ENCODE measurements at places on chromosomes 1 and 21.

DNA sequence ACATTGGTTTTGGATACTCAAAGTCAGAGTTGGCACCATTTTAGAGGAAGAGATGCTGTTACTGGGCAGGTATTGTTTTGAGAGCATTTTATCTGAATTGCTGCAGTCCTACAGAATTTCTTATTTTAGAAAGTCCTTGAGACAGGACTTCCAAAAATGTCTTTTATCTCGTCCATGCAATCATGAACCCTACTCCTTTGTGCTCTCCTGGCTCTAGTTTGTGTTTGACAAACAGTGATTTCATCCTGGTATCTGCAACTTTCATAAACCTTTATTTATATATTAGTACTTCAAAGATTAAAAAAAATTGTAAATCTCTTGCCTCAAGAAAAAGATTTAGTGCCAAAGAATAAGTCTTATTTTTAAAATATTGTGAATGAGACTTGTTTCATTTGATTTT is 4.6 kb upstream of the ARPC5 start:
- no peak for DNase-seq

GRCh38 chr1:239814306-239814881 is 277.3 kb upstream of the FMN2 start:
- DNase-seq: no peak

DNA sequence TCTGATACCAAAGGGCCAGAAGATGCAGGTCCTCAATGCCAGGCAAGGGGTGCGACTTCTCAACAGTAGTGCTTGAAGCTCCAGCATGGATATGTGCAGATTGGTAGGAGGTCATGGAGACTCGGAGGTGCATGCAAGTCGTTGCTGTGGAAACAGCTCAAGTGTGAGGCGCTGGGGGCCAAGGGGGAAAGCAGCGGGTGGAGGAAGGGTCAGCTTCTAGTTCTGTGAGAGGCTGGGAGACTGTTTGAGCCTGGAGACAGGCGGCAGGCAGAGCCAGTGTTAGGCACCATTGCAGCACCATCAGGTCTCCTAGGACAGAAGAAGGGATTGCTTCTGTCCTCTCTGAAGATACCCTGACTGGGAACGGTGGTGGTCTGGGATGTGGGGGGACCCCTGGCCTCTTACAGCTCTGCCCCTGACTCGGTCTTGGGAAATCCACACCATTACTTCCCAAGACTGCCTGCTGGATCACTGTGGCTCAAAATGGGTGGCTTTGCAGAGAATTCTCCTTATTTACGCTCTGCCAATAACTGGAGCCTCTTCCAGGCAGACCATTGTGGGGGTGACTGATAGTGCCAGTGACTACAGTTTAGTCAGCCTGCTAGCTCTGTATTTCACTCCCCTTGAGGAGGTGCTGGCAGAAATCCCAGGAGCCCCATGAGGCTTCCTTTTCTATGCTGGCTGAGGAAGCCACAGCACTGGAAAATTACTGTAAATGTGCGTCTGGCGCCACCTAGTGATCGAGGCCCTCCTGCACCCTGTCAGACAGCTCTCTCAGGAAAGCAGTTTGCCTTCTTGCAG is 46.3 kb upstream of the VANGL1 start:
- DNase-seq: peak; percentile 92

DNA sequence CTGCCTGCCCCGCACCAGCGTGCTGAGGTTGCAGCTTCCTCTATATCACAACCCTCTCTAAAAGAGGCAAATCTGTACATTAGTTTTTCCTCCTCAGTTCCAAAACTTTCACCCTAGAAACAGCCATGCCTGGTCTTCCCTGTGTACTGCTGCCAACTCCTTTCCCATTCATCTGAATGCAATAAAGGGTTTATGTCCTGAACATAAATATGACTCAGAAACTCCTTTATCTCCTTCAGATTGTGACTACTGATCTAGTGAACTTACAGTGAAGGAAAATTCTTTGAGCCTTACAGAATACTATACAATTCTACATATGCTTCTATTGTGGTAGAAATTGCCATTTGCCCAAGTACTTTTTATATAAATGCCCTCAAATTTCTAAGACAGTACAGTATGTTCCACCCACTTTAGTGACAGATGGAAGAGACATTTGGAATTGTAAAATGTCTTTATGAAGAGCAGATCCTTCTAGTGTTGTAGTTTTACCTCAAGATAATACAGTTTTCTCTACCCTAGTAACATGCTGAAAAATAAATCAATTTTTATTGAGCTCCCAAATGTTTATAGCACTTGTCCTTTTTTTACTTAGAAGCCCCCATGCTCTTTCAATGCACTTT is 345.1 kb upstream of the SNX7 start:
- DNase-seq: no peak

- no peak for DNase-seq
These were observed 3.7 kb upstream of the DDX20 start for GRCh38 chr1:111751906-111752575.

DNA sequence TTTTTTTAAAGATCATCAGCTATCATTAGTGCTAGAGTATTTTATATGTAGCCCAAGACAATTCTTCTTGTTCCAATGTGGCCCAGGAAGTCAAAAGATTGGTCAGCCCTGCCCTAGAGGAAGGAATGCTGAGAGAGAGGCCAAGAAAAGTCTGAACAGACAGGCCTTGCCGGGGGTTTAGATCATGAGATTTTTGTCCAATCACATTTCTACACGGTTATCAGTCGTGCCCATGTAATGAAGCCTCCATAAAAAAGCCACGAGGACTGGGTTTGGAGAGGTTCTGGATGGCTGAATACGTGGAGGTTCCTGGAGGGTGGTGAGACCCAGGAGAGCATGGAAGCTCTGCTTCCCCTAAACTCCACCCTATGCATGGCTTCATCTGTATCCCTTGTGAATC is 24.3 kb upstream of the ENO1 start:
- no peak for DNase-seq

GRCh38 chr1:183039985-183040447 is 16.8 kb downstream of the LAMC1 start:
- no peak for DNase-seq

GRCh38 chr21:31592963-31593560 is 66.4 kb upstream of the SOD1 start:
- no peak for DNase-seq

GRCh38 chr1:93525431-93525830 is 77.5 kb downstream of the FNBP1L start:
- no peak for DNase-seq

GRCh38 chr1:40312238-40313205 is 4.6 kb downstream of the COL9A2 start:
- peak; percentile 50 for DNase-seq

DNA sequence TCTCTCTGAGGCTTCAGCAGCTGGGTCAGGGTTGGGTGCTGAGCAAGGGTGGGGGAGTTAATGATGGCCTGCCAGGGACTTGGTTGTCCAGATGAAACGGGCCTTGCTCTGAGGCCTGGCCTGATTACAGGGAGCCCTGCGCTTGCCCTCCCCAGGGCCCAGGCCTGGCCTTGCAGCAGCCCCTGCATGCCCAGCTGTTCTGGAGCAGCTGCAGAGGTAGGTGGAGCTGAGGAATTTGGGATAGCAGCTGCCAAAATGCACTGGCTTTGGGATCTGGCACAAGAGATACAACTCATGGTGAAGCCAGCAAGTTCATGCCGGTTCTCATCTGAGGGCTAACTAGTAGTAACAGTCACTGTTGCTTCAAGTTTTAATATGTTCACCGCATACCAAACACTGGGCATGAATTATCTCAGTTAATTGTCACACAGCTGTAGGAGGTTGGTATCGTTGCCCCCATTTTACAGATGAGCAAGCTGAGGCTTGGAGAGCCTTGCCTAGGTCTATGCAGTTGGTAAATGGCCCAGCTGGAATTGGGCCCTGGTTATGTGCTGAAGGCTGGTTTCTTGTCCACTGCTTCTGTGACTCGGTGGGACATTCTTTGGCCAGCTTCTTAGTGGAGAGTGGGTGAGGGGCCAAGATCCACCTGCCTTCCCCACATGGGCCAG is 7.3 kb upstream of the SERINC2 start:
- DNase-seq: no peak

GRCh38 chr1:51421964-51422363 is 91.6 kb upstream of the TTC39A start:
- DNase-seq: no peak

DNA sequence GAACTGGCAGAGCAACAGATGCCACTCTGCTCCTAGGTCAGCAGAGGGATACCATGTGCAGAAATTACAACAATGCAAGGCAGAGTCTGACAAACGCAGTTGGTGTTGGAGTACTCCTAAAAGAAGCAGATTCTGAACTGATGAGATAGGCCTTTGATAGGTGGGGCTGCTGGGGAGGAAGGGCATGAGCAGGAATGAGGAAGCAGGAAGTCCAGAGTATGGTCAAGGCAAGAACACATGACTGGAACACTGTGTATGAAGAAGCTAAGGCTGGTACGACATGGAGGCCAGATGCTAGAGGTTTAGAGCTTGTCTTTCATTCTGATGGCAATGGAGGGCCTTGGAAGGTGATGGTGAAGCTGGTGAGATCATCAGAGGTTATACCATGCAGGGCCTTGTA is 11.5 kb upstream of the THRAP3 start:
- DNase-seq: no peak

DNA sequence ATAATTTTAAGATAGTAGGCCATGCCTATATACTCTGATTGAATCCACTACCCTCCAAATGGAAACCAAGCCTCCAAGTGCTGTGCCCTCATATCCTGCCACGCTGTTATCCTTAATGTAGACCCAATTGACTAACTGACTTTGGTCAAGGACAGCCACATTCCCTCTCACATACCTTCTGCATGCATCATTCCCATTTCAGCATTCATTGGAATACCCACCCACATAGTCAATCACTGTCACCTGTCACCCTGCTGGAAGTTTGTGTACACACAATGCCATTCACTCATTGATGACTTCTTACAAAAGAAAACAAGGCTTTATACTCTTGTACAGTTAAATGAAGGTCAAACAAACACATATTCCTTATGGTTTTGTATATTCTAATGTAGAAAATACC is 221.1 kb upstream of the PBX1 start:
- no peak for DNase-seq

GRCh38 chr1:83011265-83011664 is 987.7 kb downstream of the TTLL7 start:
- DNase-seq: no peak

- DNase-seq: no peak
These were observed 36.1 kb downstream of the FGGY start for GRCh38 chr1:59332983-59333382.

DNA sequence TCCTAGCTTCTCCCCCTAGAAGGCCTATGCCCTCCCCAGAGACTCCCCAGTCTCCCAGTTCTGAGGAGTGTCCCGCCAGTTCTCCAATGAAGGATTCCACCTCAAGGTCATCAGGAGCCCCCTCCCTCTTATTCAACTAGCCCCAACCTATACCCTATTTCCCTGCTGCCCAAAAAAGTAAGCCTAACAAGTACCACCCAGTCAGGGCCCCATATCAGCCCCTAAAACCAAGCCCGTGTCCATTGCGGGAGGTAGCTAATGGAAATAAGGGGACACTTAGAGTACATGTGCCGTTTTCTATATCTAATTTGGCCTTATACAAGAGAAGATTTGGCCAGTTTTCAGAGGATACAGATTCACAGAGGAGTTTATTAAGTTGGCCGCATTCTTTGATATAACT is 416.2 kb downstream of the MATN1 start:
- no peak for DNase-seq

- no peak for DNase-seq
These were observed 50.5 kb upstream of the GFI1 start for GRCh38 chr1:92536980-92537884.

GRCh38 chr1:11501906-11502485 is 23.0 kb downstream of the DISP3 start:
- no peak for DNase-seq

GRCh38 chr1:14666373-14666772 is 67.9 kb downstream of the KAZN start:
- no peak for DNase-seq

DNA sequence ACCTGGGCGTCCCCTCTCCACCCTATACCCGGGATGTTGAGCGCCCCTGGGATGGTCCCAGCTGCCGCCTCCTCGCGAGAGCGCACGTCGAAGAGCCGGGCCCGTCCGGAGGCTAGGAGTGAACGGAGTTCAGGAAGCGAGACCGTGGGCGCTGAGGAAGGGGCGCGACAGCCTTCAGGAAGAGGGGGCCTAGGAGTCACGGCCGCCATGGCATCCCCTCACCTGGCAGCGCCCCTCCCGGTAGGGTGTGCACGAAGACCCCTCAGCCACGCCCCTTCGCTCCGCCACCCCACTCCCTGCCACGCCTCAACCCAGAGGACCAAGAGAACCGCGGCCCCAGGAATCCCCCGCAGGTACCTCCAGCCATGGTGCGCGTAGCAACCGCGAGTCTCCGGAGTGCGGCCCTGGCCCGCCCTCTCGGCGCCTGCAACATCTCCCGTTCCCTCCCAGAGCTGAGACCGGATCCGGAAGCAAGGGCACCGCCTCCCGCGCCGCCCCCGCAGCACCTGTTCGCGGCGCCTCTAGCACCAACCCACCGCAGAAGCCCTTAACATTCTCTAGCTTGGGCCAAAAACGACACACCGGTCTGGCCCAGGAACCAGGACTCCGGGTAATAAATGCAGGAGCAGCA is at the start of gene TSTD1:
Gene TSTD1 (minus strand): TSS at position 442 of the 631 bp plus-strand sequence. CDS start 75 bp downstream, at position 367.
- peak; percentile 69 for DNase-seq

DNA sequence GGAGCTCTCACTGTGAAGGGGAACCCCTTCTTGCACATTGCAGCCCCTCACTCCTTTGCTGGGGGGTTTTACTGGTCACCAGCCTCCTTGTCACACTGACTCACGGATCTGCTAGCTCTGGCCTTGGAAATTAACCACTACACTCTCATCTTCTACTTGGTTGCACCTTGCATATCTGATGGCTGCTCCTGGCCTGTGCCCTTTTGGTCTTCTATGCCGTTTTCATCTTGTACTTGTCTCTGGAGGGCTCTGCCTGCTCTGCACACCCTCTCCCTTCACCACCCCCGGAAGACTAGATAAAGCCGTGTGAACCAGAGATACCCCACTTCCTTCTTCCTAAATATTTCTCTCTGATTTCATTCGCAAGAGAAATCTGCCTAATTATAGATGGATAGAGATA is 44.6 kb downstream of the CD247 start:
- no peak for DNase-seq

DNA sequence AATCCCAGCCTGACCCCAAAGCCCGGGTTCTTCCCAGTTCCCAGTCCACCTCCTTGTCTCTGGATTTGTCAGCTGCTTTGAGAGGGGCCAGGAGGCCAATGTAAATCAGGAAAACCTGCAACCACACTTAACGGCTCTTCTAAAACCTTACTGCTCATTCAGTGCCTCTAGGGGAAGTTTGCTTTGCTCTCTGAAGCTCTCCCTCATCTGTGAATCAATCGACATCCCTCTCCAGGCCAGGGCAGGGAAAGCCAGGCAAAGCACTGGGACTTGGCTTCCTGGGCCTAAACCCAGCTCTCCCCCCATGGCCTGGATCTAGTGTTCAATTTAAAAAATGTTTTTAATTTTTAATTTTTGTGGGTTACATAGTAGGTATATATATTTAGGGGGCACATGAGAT is 9.3 kb downstream of the NKAIN1 start:
- DNase-seq: no peak

DNA sequence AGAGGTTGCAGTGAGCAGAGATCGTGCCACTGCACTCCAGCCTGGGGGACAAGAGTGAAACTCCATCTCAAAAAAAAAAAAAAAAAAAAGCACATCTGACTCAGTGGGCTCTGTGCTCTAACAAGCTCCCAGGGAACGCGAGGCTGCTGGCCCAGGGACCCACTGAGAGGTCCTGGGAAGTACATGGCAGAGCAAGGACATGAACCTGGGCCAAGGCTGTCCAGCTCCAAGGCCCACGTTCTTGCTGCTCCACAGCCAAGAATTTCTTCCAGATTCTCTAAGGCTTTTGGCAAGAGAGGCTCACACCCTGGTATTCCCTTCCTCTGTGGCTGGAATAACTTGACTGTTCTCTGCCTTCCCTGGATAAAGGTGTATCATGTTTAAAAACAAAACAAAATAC is 15.4 kb upstream of the AGTRAP start:
- DNase-seq: no peak
